Lung (tissue), 17 donors: ENCODE measurements at places on chromosomes 4 and X. TPM values are rescaled to one million over a fixed set of nuclear protein-coding genes. Genes with fewer than 3 reads are reported as not detected.

Gene NAP1L5
- total RNA-seq, result 2.6 TPM

DNA sequence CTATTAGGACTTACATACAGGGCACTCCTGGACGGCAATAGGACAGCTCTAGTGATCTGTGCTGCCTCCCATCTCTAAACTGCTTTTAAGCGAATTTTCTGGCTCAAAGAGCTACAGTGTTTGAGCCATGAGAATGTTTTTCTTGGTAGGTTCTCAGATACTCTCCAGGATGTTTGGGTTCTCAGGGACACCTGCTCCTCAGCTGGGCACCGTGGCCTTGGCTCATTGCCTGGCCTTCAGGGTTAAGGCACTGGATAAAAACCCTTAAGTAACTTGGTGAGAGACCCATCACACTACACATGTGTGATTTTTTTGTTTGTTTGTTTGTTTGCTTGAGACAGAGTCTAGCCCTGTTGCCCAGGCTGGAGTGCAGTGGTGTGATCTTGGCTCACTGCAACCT lies 38.5 kb upstream of the HERC5 start:
- no peaks in the 10 kb centered on the region for H3K4me1 ChIP-seq
- no peak for DNase-seq
- no peak overlapping the region for H3K27ac ChIP-seq
- H3K27me3 ChIP-seq, result no peaks in the 10 kb centered on the region
- peaks cover 12% of the 10 kb centered on the region for H3K36me3 ChIP-seq

DNA sequence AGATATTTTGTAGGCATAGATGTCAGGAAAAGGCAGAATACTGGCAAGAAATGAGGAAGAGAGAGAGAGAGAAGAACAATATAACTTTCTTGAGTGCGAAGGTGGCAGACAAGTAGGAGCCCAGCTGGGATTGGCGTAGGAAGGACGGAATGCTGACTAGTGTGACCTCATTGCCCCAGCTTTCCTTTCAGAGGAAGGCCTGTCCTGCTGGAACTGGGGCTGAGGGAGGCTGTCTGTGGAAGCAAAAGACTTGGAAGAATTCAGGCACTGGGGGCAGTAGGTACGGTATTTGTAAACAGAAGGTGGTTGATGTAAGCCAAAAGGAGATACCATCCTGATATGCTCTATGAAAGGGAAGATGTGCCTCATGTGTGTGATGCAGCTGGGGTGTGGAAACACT lies 818.4 kb downstream of the ADGRL3 start:
- DNase-seq, result no peak
- no peaks in the 10 kb centered on the region for H3K36me3 ChIP-seq
- no peaks in the 10 kb centered on the region for H3K4me1 ChIP-seq
- no peak overlapping the region for H3K4me3 ChIP-seq

Gene GPR78
- total RNA-seq, result 0.28 TPM
